Caco-2 (cell line): ENCODE measurements at places on chromosomes 3 and 15. TPM values are rescaled to one million over a fixed set of nuclear protein-coding genes. Genes with fewer than 3 reads are reported as not detected.

The HES1 gene
- 123 and 128 TPM in 2 replicates for total RNA-seq

The NMNAT3 gene
- 17.5 and 17.6 TPM in 2 replicates for total RNA-seq

The TF gene
- total RNA-seq, result 23.4 and 26.6 TPM in 2 replicates

The CCRL2 gene
- total RNA-seq, result 0.44 and 1.0 TPM in 2 replicates

The SMCO1 gene
- not detected in 2 replicates for total RNA-seq

The FAM81A gene
- 2.4 and 6.8 TPM in 2 replicates for total RNA-seq

The LYZL4 gene
- not detected in 2 replicates for total RNA-seq

- no peaks in the 10 kb centered on the region for H3K4me1 ChIP-seq
- no peak for DNase-seq
- no peak overlapping the region for H3K4me3 ChIP-seq
- H3K27me3 ChIP-seq, result no peaks in the 10 kb centered on the region
Observed at GRCh38 chr3:76917436-76917835, 122.5 kb upstream of the ROBO2 start.

DNA sequence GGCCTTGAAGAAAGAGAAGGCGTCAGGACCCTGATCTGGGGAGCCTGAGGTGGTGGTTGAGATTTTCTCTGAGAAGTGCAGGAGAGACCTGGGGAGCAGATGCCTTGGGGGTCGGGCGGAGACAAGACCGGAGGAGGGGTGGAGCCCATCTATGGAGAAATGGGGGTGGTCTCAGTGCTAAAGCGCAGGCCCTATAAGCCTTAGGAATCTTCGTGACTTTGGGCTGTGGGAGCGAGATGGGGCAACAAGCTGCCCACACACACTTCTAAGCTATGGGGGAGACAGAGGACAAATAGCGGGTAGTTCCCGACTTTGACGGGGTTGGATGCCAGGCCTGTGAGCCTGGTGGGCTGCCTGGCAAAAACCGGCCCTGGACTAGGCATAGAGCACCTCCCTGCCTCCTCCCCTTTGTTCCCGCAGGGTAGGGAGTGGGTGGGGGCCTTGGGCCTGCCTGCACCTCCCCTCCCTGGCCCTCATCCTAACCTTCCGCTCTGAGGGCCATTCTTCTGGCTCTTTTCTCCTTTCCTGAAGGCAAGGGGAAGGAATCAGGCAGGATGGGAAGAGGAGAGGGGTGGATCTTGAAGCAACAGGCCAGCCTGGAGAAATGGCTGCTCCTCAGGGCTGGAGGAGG lies 880 bp downstream of the NISCH start:
- no peaks in the 10 kb centered on the region for H3K27me3 ChIP-seq
- H3K36me3 ChIP-seq, result no peaks in the 10 kb centered on the region; the same call in 1 of the 2 replicates

DNA sequence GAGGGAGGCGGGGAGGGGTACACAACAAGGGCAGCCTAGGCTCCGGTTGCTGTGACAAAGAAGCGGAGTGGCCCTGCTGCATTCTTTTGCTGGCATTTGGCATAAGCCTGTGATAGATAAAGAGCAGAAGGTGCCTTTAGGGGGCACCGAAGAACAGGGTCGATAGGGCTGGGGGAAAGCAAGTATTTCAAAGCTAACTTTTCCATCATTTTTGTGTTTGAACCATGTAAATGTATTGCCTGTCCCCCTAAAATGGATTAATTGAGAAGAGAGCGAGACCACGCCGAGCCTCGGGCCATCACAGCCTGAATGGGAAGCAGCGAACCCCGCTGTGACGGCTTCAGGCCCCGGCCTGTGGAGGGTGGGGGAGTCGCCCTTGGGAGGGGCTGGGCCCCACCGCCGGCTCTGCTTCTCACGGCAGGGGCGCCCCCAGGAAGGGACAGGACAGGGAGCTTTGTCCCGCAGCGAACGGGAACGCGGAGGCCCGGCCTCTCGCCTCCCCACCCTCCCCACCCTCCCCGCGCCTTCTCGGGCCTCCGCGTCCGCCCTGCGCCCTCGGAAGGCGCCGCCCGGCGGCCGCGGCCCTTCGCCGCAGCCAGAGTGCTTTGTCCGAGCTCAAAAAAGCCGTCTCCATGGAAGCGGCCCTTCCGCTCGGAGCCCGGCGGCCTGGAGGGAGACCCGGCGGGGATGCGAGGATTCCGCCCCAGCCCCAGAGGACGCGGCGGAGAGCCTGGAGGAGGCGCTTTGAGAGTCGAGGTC lies 32.4 kb upstream of the ALDH1L1 start:
- H3K27ac ChIP-seq, result peak overlapping the region; percentile 54
- H3K36me3 ChIP-seq, result no peaks in the 10 kb centered on the region
- peaks cover 3% of the 10 kb centered on the region; the same call in 1 of the 2 replicates for H3K4me1 ChIP-seq

- peaks cover 4% of the 10 kb centered on the region; the same call in 1 of the 2 replicates for H3K4me1 ChIP-seq
- H3K27me3 ChIP-seq, result no peaks in the 10 kb centered on the region; the same call in 1 of the 2 replicates
- H3K36me3 ChIP-seq, result no peaks in the 10 kb centered on the region
- no peak for DNase-seq
Observed at GRCh38 chr3:126356373-126357264, 589 bp downstream of the KLF15 start.

- no peak overlapping the region for H3K4me3 ChIP-seq
- H3K4me1 ChIP-seq, result no peaks in the 10 kb centered on the region
- H3K27me3 ChIP-seq, result no peaks in the 10 kb centered on the region
- DNase-seq, result no peak
Observed at GRCh38 chr15:42324308-42324707, 35.0 kb upstream of the CAPN3 start.

- DNase-seq, result no peak
- H3K4me3 ChIP-seq, result no peak overlapping the region
- no peaks in the 10 kb centered on the region for H3K4me1 ChIP-seq
- H3K27ac ChIP-seq, result no peak overlapping the region
Observed at GRCh38 chr3:126345641-126346460, 11.4 kb downstream of the KLF15 start.
